Substantia nigra (tissue), 51 donors: ENCODE measurements at places on chromosomes 1 and 21.
A peak's percentile ranks its signal among the peaks of the same experiment; 100 is the strongest.

- no peak for DNase-seq
Measured at GRCh38 chr1:28296401-28297261, 32.2 kb upstream of the MED18 start.

GRCh38 chr21:19507682-19508260, 1104.2 kb upstream of the TMPRSS15 start:
- DNase-seq = no peak

DNA sequence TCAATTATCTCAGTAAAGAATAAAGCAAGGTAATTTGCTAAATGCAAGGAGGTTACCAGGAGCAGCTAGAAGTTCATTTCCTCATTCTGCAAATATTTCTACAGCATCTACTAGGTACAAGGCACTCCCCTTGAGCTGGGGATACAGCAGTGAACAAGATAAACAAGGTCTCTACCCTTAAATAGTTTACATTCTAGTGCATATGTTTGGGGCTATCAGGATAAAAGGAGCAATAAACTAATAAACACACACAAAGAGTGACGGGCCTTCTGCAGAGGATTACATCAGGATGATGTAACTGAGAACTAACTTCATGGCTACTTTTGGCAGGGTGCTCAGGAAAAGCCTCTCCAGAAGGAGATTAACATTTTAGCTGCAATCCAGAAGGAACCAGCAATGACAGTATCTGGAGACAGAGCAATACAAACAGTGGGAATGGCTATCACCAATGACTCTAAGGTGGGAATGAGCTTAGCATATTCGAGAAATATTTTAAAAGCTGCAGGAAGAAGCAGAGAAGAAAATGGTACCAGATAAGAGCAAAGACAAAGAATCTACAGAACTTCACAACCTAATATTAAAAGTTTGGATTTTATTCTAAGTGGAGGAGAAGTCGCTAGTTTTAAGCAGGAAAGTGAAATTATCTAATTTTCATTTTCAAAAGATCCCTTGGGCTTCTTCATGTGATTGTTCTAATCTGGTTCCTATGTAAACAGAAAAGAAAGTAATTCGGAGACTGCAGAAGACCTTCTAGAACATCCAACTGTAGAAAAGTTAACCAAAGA, 25.8 kb downstream of the TP53BP2 start:
- no peak for DNase-seq

GRCh38 chr1:28139025-28139712, 37.3 kb downstream of the PTAFR start:
- peak; percentile 29 for DNase-seq

GRCh38 chr1:66331658-66332547, 202.1 kb upstream of the SGIP1 start:
- DNase-seq = peak; percentile 54

DNA sequence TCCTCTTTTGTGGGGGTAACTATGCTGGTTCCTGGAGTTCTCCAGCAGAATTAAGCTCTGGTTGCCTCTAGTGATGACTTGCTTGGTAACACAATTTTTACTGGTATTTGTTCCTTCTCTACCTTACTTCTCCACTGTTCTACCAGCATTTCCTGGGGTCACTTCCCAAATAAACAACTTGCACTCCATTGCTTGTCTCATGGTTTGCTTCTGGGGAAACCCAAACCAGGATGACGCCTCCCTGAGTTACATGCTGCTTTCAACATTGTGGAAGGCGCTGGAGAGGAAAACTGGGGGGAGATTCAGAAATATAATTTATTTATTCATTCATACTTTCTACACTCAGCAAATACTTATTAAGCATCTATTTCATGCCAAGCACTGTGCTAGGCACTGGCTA, 55.3 kb upstream of the AK4 start:
- DNase-seq = no peak

GRCh38 chr1:64240206-64240605, 36.8 kb downstream of the UBE2U start:
- DNase-seq = no peak

- no peak for DNase-seq
Measured at GRCh38 chr1:211909395-211909794, 78.8 kb upstream of the LPGAT1 start.

DNA sequence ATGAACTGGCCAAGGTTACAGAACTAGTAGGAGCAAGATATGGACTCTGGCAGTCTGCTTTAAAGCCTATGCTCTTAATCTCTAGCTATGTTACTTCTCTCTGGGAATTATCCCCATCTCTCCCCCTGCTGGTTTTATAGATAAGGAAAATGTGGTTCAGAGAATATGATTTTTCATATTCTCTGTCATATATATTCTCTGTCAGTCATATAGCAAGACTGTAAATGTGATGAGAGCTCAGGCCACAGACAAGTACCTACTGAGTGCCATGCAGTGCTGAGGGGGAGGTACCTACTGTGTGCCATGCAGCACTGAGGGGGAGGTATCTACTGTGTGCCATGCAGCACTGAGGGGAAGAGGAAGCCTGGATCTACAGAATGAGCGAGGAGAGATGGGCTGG, 220.3 kb upstream of the FGGY start:
- no peak for DNase-seq
